ENCODE measurements at places on chromosomes 5 and 9. TPM values are rescaled to one million over a fixed set of nuclear protein-coding genes. Genes with fewer than 3 reads are reported as not detected.

Gene SGCD
- total RNA-seq = 4.1 TPM

Gene IRX2
- total RNA-seq = 2.1 TPM

Gene SLC6A19
- 0.22 TPM for total RNA-seq

Gene PCDHGC3
- 5.1 TPM for total RNA-seq

Gene ANKS6
- total RNA-seq = 12.7 TPM

Gene ABCA2
- total RNA-seq = 25.0 TPM

Gene EXD3
- 6.6 TPM for total RNA-seq

Gene DMRT3
- not detected for total RNA-seq

Gene DHFR
- total RNA-seq = 62.7 TPM

Gene CATSPER3
- total RNA-seq = 0.41 TPM

Gene RAPGEF6
- total RNA-seq = 7.8 TPM

Gene FAM163B
- not detected for total RNA-seq

Gene AGXT2
- not detected for total RNA-seq

Gene PCDHAC1
- 2.3 TPM for total RNA-seq

Gene TRIP13
- 71.3 TPM for total RNA-seq

Gene GGTA1
- total RNA-seq = not detected

Gene ZNF462
- 3.8 TPM for total RNA-seq

Gene PCDHA4
- 1.5 TPM for total RNA-seq

Gene OR2V2
- not detected for total RNA-seq

Gene EGFL7
- total RNA-seq = 53.9 TPM

Gene ENHO
- total RNA-seq = 1.2 TPM

Gene MSX2
- 4.6 TPM for total RNA-seq

Gene PCDHGB5
- 2.5 TPM for total RNA-seq

Gene RIMOC1
- 9.9 TPM for total RNA-seq

Gene CLIC3
- 5.2 TPM for total RNA-seq

Gene IL7R
- 0.46 TPM for total RNA-seq

Gene RRAGA
- total RNA-seq = 108 TPM

Gene SLC36A2
- not detected for total RNA-seq

Gene HAND1
- 0.25 TPM for total RNA-seq

Gene MYORG
- total RNA-seq = 6.3 TPM

Gene TENT4A
- total RNA-seq = 22.5 TPM

Gene ZNF367
- 5.6 TPM for total RNA-seq

Gene ENG
- total RNA-seq = 0.09 TPM

Gene PTGS1
- total RNA-seq = 2.1 TPM

Gene IL3
- total RNA-seq = not detected

Gene NUP155
- 19.6 TPM for total RNA-seq

Gene OTULINL
- 14.1 TPM for total RNA-seq

Gene HMCN2
- total RNA-seq = 0.12 TPM

Gene CBY3
- not detected for total RNA-seq

Gene SNAPC3
- total RNA-seq = 20.5 TPM

Gene SHISAL2B
- not detected for total RNA-seq

Gene RAB3C
- total RNA-seq = not detected

Gene TAF11L10
- not detected for total RNA-seq

Gene TEX10
- 24.9 TPM for total RNA-seq

Gene C9orf43
- 0.73 TPM for total RNA-seq
